ENCODE measurements at places on chromosomes 5 and 9.

GRCh38 chr9:23563517-23563916 lies 262.5 kb downstream of the ELAVL2 start:
- DNase-seq, result no peak

DNA sequence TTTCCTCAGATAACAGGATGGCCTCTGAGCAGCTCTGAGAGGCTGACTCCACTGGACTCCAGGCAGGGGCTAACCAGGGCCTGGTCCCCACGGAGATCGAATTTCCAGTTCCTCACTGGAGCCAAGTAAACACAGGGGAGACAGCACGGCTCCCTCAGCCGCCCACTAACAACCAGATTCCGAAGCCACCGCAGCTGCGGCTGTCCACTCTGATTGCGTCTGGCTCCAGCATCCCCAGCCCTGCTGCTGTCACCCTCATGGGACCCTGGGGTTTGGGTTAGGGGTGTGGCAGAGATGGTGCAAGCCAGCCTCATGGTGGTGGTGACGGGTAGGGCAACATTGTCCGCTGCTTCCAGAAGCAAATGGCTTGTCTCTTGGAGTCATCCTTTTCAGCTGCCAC lies 172.6 kb downstream of the RGS3 start:
- DNase-seq, result no peak

DNA sequence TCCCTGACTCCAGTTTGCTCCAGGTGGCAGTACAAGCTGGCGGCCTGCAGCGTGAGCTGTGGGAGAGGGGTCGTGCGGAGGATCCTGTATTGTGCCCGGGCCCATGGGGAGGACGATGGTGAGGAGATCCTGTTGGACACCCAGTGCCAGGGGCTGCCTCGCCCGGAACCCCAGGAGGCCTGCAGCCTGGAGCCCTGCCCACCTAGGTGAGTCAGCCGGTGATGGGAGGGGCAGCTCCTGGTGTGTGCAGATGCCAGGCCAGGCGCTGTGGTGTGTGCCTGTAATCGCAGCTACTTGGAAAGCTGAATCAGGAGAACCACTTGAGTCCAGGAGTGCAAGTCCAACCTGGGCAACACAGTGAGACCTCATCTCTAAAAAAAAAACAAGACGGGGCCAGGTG lies 10.0 kb upstream of the CACFD1 start:
- peak; percentile 38 for DNase-seq

- no peak for DNase-seq
Measured at GRCh38 chr5:852018-852417, 1.2 kb upstream of the ZDHHC11 start.

DNA sequence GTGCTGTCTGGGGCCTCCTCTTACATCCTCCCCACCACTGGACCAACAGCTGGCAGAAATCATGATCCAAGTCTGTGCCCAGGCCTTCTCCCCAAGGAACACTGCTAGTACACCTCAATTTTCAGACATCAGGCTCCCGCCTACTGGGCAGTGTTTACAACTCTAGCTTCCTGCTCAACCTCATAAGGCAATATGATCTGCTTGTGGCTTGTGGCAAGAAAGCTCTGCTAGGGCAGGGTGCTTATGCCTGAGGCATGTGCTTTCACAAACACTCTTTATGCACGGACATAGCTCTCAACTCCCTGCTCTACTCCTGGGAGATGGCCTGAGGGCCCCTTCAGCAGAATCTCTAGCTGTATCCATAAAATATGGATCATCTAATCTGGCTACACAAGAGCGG lies 32.5 kb downstream of the SH3TC2 start:
- no peak for DNase-seq

GRCh38 chr5:147339313-147339712 lies 104.5 kb downstream of the STK32A start:
- DNase-seq, result no peak

DNA sequence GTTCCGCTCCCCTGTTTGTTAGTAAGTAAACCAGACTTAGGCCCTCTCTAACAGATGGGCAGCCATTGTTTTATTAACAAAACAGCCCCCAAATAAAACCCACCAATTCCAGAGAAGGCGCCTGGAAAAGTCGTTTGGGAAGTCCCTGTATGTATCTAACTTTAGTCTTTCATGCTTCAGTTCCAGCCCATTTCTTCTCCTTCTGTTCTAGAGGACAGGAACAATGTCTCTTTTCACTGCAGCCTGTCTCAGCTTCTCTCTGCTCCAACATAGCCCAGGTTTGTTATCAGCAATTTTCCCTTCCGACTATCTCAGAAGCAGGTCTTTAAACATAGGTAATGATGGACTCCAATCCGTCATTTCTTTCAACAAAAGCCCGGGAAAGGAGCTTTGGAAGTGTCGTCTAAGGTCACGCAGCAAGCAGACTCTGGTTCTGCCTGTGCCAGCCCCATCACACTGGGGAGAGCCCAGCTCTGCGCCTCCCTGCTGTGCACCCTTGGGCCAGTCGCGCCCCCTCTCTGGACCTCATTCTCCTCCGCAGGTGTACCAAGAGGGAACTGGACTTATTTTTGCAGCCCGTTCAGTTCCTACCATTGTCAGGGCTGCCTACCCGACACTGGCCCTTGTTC lies 9.6 kb upstream of the AKNA start:
- DNase-seq, result no peak

DNA sequence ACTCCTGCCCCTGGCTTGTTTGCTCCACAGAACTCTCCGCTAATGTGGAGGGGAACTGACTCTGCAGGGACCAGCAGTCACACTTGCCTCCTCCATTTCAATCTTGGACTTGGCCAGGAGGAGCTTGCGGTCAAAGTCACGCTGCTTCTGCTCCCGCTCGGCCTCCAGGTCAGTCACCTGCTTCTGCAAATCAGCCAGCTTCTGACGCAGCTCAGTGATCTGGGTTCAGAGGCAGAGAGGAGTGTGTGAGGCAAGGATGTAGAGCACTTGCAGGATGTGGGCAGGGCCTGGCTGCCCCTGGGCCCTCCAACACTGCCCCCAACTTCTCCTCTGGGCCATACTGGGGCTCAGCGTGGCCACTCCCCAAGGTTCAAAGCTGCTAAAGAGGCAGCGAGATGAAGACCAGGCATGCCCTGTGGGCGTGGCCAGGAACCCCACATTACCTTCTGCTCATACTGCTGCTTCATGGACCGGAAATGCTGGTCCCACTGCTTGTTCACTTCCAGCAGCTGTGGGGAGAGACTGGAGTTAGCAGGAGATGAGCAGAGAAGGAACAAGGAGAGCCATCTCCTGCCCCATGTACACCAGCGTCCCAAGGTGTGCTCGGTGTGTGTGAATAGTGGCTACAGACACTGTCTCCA lies 22.2 kb downstream of the GPX3 start:
- no peak for DNase-seq

DNA sequence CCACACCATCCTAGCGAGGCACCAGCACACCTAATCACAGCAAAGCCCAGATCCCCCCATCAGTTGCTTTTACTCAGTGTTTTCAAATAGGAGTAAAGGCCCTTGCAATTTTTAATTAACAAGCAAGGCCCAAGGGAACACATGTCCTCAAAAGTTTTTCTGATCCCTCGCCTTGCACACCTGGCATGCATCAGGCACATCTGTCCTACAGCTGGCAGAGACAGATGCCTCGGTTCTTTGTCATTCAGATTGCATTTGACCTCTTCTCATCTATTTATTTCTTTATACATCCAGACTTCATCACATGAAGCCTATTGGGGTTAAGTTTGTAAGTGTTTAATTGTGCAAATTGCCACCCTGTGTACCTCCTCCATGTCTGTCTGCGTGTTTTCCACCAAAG lies 241.4 kb downstream of the MARCHF11 start:
- DNase-seq, result no peak

DNA sequence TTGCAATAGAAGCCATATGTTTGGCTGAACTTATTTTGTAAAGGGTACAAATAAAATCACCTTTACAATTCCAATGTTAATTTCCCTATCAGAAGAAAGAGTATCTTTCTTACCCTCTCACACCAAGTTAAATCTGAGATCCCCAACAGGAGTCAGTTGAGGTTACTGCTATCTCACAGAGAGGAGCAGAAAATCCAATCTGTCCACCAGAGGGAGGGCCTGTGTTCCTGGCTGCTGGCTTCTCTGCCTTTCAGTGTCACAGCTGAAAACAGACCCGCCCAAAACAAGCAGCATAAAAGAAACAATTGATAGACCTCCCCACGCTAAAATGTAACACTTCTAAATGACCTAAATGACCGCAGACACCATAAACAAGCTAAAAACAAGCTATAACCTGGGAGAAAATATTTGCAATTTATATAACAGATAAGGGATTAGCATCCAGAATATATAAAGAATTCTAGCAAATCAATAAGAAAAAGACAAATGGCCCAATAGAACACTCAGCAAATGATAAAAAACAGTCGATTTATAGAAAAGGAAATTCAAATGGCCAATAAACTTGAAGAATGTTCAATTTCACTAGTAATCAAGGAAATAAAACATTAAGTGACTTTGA lies 24.5 kb upstream of the MVB12B start:
- DNase-seq, result peak; percentile 38

DNA sequence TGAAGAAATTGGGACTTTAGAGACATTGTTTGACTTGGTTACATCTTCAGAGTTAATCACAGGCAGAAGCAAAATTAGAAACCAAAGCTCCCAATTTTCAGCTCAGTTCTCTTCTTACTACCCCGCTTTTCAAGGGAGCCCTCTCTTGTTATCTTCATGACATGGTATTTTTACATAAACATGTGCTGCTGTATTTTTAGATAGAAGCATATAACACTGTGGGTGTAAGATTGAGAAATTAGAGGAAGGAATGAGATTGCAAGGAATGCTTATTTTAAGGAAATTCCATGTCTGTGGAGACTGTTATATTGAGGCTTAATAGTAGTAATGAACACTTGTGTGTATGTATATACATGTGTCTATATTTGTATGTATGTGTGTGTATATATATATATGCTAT lies 401.6 kb downstream of the TMEM232 start:
- no peak for DNase-seq

DNA sequence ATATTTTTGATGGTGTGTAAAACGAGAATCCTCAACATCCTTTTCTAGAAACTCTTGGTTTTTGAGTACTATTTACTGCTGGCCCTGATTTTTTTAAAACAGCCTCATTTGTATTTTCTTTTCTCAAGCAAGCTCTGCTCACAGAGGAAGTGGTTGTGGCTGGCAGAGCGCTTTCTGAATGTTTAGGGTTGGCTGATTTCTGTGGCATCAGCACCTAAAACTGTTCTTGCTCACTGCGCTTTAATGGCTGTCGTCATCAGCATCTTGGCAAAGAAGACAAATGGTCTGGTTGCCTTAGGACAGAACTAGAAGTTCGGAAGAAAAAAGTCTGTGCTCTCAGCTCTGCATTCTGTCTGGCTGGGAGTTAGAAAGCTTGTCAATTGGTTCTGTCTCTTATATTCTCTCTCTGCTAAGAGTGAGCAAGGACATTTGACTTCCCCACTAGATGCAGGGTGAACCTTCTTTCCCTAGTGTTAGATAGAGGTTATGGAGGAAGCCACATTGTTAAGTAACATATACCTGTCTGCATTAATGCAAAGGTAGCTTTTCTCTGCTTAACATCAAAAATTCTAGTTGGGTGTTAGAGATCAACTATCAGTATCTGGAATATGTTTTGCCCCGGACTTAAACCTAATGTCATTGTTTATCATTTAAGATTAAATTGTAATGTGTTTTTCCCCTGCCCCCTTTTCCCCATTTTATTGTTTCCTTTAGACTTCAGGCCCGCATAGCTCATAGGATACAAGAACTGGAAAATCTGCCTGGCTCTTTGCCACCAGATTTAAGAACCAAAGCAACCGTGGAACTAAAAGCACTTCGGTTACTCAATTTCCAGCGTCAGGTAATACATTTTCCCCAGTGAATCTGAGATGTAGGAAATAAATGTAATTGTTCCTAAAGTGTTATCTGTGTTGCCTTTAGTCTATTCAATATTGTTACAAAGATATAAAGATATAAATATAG lies 39.0 kb downstream of the SMARCA2 start:
- peak; percentile 2 for DNase-seq

GRCh38 chr5:113034182-113034773 lies 57.7 kb downstream of the DCP2 start:
- DNase-seq, result no peak

- DNase-seq, result no peak
Measured at GRCh38 chr9:33690143-33690933, 105.0 kb upstream of the PRSS3 start.

- DNase-seq, result no peak
Measured at GRCh38 chr9:129172816-129173215, 5.2 kb downstream of the IER5L start.

DNA sequence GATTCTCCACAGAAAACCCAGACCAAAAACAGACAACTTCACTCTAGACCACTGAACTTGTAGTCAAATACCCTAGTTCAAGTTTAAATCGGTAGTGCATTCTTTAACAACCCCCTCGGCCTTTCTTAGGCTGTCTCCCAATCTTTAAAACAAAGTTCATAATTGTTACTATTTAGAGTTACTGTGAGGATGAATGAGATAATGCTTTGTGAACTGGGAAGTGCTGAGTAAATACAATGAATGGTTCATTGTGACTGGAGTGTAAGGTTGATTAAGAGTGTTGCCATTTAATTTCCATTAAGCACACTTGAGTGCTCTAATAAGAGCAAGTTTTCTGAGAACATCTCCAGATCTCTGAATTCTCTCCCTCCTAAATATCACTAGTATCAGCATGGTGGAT lies 228.8 kb upstream of the PIK3R1 start:
- DNase-seq, result no peak
